ENCODE measurements at places on chromosomes 2 and 18.

GRCh38 chr2:50647381-50647780, 384.6 kb downstream of the NRXN1 start:
- no peak for DNase-seq

- DNase-seq, result no peak
Measured at GRCh38 chr2:32231959-32232358, 32.7 kb downstream of the NLRC4 start.

GRCh38 chr18:66495844-66496243, 108.0 kb downstream of the CDH19 start:
- DNase-seq, result peak; percentile 69

DNA sequence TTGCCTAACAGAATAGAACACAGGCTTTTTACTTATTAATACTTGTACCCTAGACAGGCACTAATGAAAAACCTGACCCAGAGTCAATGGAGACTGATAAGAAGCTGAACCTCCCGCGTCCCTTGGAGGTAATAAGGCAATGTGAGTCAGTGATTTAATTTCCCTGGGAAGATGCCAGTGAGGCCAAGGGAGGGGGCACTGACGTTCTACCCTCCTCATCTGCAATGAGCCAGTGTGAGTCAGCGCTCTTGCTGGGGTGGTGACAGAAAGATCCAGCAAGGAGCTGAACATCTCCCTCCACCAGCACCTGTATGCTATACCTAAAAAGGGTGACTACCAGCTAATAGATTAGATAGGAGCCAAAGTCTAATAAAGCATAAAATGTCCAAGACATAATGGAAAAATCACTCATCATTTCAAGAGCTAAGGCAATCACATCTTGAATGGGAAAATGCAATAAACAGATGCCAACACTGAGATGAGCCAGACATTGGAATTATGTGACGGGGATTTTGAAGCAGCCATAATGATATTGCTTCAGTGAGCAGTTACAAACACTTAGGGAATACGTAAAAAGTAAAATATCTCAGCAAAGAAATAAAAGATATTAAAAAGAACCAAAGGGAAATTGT, 116.9 kb downstream of the TPGS2 start:
- DNase-seq, result no peak

- no peak for DNase-seq
Measured at GRCh38 chr2:144042751-144043150, 477.2 kb downstream of the ZEB2 start.

GRCh38 chr18:78080081-78080480, 830.4 kb downstream of the GALR1 start:
- no peak for DNase-seq

GRCh38 chr2:227578642-227579041, 20.1 kb upstream of the SCYGR2 start:
- no peak for DNase-seq

GRCh38 chr2:147689220-147689909, 155.5 kb upstream of the ACVR2A start:
- no peak for DNase-seq

DNA sequence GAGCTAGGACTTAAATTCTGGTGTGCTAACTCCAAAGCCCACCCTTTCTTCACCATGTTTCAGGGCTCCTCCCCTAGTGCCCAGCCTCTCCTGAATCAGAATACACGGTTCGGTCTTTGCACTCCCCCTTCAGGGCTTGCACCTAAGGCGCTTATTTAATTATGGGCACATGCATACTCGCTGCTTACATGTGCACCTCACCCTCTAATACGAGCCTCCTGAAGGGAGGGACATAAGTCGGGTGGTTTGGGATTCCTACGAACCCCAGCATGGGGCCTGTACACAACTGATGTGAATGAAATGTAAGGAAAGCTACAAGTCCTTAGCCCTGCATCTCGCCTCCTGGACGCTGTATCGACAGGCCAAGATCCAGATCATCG, 435 bp downstream of the IFT172 start:
- DNase-seq, result no peak

GRCh38 chr2:45264227-45265225, 255.3 kb upstream of the SIX2 start:
- no peak for DNase-seq

DNA sequence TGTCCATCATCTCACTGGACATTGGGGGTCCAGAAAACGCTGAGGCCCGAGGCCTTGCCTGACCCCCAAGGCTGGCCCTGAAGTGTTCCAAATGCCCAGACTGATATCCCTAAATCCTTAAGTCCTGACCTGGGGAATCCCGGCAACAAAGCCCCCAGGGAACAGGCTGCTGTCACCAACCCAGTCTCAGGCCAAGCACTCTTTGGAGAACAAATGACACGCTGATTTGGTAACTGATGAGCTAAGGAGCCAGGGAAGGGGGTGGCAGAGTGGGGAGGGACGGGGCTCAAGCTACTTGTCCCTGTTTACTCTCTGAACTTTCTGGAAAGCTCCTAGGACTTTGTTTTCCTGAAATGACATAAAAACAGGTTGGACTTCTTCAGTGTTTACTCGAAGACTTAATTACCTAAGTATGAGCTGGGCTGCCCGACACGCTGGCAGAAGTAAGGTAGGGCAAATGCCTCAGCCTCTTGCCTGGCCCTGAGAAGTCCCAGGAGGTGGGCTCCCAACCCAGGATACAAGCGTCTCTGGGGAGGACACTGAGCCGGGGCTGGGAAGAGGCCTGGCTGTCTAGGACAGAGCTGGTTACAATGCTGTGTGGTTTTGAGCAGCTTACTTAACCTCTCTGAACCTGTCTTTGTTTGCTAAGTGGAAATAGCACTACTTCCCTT, 105.5 kb upstream of the GLI2 start:
- no peak for DNase-seq

GRCh38 chr2:157895531-157895930, 19.4 kb upstream of the ACVR1 start:
- DNase-seq, result no peak

DNA sequence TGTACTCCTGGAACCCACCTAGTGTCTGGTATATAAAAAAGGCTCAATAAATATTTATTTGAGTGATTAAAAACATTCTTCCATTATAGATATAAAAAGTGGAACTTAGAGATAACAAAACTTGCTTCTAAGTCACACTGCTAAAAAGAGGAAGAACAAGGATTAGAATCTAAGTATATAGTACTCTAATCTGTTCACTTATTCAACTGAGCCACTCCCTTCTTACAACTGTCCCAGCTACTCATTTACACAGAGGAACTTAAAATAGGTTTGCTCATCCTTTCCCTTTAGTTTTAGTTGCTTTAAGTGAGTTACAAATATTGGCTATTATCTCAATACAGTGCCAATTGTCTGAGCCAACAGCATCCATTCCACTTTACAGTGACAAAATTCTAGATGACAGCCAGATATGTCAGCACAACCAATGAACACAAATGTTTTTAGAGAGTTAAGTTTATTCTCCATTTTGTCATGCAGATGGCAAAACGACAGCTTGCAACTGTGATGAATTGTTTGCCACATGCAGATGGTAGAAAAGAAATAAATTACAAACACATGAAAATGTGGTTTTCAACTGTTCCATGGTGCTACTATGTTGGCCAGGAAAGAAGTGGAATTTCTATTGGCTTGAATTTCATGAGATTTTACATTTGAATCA, 280.7 kb upstream of the ZC3H15 start:
- DNase-seq, result no peak

DNA sequence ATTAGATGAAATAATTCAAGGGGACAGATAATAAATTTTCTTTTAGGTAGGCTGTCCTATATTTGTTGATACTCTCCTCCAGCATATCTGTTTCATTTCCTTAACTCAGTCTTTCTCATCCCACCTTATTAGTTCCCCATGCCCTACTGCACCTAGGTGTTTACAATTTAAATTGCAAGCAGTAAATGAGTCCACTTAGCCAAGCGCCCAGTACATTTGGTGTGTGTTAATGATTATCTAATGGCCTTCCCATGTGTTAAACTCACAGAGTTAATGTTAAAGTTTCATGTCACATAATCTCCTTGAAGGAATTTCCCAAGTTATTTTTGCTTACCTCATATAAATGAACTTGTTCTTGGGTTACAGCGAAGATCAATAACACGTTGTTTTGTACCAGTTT, 31.2 kb downstream of the ITGB6 start:
- DNase-seq, result no peak

DNA sequence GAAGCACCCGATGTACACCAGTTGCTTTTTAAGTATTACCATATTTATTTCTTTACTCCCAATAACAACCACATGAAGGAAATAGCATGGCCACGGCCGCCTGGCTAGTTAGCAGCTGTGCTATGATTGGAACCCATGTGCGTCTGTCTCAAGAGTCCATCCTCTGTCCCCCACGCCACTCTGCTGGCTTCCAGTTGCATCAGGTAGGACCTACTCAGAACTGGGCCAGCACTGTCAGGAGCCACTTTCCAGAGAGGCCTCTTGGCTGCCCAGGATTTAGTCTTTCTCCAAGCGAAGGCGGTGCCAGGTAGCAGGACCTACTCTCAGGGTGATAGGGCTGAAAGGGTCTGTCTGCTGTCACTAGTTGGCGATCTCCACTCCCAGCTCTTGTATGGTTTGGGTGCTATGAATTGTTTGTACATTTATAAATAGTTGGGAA, 22.1 kb downstream of the ASB18 start:
- peak; percentile 50 for DNase-seq

DNA sequence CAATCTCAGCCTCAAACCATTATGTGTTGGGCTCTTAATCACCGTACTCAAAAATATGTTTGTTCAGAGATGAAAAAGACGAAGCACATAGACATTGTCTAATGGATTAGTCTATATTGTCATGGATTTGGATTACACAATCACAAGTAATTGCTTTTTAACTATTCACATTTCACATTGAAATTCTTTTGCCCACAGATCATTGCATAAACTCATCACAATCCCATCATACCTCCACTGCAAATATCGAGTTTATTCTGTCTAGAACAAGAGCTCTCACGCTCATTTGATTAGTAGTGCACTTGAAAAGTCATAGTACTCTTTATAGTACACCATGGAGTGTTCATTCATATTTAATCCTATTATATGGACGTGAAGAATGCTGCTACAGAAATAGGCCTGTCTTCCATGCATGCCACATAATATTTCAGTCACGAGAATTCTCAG, 97.9 kb upstream of the SOX11 start:
- DNase-seq, result no peak

All from type B pancreatic cell (in vitro differentiated cells).